ENCODE measurements at places on chromosomes 2 and 18.

GRCh38 chr2:228329282-228329681 is 147.8 kb upstream of the SPHKAP start:
- no peak for DNase-seq

DNA sequence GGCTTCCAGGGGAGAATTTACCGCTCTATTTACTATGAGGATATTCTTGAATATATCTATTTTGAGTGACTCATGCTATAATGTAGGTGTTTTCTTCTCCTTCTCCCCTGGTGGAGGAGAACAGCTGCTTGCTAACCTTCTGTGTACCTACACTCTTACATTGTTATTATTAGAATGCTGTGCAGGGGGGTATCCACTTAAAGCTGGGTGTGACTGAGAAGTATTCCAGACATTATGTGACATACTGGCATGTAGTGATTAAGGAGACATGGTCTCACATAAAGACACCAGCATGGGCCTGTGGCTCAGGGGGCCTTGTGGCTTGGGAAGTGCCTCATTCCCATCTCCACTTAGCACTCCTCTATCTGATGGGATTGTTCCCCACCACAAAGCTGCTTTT is 287.9 kb downstream of the PTPRM start:
- DNase-seq, result no peak

- DNase-seq, result peak; percentile 28
Observed at GRCh38 chr2:23925702-23926289, 1.1 kb downstream of the ATAD2B start.

DNA sequence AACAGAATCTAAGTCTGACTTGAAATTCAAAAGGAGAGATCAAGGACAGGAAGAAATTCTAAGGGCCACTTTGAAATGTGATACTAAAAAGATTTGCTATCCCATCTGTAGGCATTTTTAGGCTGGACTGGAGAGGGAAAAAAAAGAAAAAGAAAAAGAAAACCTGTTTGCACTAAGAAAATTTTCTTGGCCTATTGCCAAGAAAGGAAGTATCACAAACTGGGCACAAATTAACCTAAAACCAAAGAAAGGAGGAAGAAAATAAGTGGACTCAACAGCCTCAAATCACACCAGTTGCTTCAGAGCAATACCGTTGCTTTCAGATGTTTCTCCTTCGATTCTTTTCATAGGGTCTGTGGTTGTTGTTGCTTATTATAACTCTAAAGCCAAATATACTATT is 287.9 kb upstream of the VRK2 start:
- DNase-seq, result no peak

DNA sequence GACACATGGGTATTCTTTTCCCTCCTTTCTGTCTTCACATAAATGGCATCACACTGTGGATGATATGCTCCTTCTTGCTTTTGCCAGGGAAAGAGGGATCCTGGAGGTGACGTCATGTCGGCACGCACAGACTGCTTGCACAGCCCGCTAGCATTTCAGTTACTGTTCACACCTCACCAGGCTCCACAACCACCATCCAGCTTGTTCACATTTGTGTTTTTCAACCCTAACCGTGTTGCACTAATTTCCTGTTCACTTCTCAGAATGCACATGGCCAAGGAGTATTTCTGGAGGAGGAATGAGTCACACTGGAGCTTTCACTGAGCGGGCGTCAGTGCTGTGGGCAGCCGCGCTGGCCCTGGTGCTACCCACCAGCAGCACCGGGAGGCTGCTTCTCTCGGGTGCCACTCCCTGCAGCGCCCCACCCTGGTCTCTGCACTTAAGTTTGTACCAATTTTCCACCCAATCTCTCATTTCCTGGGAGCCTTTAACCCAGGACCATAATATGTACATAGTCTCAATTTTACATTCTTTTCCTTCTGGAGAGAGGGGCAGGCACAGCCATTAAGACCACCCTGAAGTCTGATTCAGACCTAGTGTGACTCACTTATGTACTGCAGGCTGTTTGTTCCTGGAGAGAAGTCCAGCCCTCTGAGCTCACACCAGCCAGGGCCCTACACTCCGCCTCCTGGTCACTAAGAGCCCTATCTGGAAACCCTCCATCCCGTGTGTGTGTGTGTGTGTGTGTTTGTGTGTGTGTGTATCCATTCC is 65.1 kb downstream of the MBP start:
- peak; percentile 38 for DNase-seq

DNA sequence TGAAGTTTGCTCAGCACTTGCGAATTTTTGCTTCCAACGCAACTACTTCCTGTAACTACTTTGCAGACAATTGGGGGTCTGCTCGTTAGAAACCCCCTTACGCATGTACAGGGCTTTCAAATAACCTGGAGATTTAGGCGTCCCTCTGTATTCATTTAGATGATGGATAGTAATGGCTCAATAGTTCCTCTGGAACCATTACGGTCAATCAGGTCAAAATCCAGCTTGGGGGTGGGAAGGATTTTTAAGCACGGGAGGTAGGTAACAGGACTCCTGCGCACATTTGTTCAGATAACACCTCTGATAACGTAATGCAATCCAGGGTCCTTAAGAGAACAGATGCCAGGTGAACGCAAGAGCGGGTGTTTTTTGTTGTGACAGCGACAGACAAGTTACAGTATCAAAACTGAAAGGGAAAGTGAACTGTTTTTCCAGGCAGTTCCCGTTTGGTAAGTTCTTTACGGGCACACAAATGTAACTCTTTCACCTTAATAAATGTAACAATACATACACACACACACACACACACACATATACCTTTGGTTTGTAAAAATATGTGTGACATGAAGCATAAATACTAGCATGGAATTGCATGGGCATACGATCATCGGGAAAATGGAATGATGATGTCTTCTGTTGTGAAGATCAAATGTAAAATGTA is 3.8 kb upstream of the OSR1 start:
- no peak for DNase-seq

- no peak for DNase-seq
Observed at GRCh38 chr2:14272396-14273075, 360.0 kb upstream of the LRATD1 start.

DNA sequence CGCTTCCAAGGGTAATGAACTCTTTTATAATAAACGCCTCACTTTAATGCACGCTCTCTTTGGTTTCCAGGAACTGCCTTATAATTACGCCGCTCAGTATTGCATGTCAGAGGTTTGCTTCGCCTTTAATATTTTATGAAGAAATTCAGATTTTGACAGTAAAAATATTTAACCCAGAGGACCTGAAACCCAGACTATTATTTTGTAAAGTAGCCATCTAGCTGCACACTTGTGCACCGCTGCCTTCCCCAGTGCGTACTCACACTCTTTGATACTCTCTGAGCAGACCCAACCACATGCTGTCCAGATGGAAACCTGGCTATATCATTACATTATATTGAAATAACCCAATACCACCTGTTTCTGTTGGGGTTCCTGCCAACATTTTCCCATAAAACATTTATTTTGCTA is 270.1 kb downstream of the C1D start:
- DNase-seq, result no peak

- no peak for DNase-seq
Observed at GRCh38 chr2:208112969-208113368, 11.4 kb downstream of the CRYGD start.

GRCh38 chr2:14891546-14891945 is 259.0 kb downstream of the LRATD1 start:
- DNase-seq, result no peak

- DNase-seq, result no peak
Observed at GRCh38 chr2:6443061-6443823, 422.5 kb downstream of the CMPK2 start.

DNA sequence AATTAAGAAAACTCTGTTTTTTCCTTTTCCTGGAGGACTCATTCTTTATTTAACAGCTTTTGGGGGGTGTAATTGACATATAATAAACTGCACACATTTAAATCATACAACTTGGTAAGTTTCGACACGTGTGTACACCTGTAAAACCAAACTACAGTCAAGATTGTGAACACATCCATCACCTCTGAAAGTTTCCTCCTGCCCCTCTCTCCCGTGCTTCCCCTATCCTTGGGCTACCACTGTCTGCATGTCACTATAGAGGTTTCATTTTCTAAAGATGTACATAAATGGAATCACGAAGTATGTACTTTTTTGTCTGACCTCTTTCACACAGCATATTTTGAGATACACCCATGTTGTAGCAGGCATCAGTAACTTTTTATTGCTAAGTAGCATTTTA is 100.0 kb downstream of the BIN1 start:
- DNase-seq, result no peak

- no peak for DNase-seq
Observed at GRCh38 chr2:88451811-88452564, 505 bp downstream of the FOXI3 start.

- no peak for DNase-seq
Observed at GRCh38 chr2:13537771-13538349, 821.1 kb downstream of the TRIB2 start.

- DNase-seq, result no peak
Observed at GRCh38 chr2:127573771-127574170, 38.3 kb downstream of the MYO7B start.

GRCh38 chr18:23066060-23066459 is 69.2 kb upstream of the CABLES1 start:
- DNase-seq, result no peak

- no peak for DNase-seq
Observed at GRCh38 chr2:147098940-147099339, 745.9 kb upstream of the ACVR2A start.

- DNase-seq, result no peak
Observed at GRCh38 chr18:77560341-77560992, 310.8 kb downstream of the GALR1 start.

Measured in activated CD4-positive, CD25-positive, alpha-beta regulatory T cell treated with anti-CD3 and anti-CD28 coated beads, Interleukin-2, amount 50 U/mL, for 16 hours (primary cell).